ENCODE measurements at places on chromosomes 16 and 17. TPM values are rescaled to one million over a fixed set of nuclear protein-coding genes. Genes with fewer than 3 reads are reported as not detected.
A peak's percentile ranks its signal among the peaks of the same experiment; 100 is the strongest.

DNA sequence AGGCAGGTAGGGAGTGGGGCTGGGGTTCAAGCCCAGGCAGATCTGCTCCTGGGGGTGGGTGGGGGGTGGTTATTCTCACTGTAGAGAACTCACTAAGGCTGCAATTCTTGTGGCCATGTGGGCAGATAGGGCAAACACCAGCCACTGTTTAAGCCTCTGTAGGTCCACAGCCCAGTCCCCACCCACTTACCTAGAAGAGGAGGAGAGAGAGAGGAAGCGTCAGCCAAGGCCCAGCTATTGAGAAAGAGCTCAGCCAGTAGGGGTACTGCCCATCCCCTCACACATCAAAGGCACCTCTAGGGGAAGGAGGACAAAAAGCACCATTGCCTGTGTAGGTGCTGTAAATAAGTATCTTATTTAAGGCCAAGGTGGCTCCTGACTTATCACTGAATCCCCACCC, 12.9 kb downstream of the KRT16 start:
- DNase-seq = no peak

DNA sequence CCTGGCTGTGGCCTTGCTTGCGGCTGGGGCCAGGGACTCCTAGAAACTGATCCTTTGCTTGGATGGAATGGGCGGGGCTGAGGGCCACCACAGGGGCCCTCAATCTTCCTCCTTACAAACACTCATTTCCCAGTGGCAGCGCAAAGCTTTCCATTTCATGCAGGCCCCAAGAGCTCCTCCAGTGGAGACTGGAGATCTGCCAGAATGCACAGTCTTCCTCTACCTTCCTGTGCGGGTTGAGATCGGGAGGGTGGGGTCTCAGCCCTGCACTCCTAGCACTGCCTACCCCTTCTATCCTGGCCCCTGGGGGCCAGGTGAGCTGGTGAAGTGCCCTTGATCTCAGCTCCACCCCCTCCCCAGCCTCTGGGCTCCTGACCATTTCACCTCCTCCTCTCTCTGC, 1.7 kb downstream of the NRN1L start:
- DNase-seq = no peak

DNA sequence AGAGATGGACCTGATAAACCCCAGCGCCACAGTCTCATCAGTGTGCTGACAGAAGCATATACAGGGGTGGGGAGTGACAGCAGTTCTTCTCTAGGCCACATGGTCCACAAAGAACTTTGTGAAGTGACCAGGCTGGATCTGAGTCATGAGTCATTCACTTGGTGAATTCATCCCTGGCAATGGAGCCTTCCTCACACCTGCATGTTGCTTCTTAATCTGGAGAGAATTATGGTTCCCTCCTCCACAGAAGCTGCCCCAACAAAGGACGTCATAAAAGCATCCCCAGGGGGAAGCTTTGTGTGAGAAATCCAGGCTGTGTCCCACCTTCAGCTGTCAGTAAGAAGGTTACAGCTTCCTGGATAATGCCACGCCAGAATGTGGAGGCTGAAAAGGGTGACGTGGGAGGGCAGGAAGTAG, 215.6 kb upstream of the MAF start:
- DNase-seq = no peak

Gene SLC25A11
- 92.3 TPM for total RNA-seq

Gene RPRML
- not detected for total RNA-seq

- DNase-seq = peak; percentile 71
These were observed 22.8 kb downstream of the ANKFN1 start for GRCh38 chr17:56176091-56176490.
